ENCODE measurements at places on chromosomes 3 and 15. TPM values are rescaled to one million over a fixed set of nuclear protein-coding genes. Genes with fewer than 3 reads are reported as not detected.

DNA sequence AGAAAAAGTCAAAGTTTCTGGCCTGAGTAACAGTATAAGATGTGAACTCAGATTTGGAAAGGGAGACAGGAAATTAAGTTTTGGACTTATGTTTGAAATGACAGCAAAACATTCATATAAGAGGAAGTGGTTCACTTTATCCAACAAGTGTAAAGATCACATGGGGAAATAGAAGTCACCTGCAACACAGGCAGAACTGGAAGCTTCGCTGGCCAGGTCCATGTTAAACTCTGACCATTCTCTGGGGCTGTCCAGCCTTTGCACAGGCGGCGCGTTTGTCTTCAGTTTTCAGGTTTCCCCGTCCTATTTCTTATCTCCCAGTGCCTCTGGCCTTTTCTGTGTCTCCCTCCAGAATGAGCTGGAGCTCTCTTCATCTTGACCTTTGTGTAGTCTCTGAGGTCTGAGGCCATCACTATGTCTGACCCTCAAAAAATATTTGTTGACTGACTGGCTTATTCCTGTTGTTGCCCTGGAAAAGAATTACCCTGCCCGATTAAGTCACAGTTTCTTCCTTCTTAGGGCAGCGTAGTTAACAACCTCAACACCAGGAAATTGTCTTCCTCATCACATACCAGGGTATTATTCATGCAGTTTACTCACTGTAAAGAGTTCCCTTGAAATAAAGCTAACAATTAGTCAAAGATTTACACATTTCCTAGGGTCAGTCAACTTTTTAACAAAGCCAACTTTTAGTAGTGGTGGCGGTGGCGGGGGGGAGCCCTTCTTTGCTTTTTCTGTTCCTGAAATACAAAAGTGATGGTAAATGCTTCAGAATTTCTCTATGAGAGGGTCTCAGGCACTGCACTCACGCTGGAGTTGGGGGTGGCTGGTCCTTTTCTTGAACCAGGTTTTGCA lies 959 bp upstream of the RASA2 start:
- no peaks in the 10 kb centered on the region for H3K27me3 ChIP-seq
- H3K4me1 ChIP-seq, result peaks cover 11% of the 10 kb centered on the region
- no peak overlapping the region for H3K27ac ChIP-seq
- DNase-seq, result no peak

AGBL1 gene
- not detected for total RNA-seq

ADGRG7 gene
- not detected for total RNA-seq

DNA sequence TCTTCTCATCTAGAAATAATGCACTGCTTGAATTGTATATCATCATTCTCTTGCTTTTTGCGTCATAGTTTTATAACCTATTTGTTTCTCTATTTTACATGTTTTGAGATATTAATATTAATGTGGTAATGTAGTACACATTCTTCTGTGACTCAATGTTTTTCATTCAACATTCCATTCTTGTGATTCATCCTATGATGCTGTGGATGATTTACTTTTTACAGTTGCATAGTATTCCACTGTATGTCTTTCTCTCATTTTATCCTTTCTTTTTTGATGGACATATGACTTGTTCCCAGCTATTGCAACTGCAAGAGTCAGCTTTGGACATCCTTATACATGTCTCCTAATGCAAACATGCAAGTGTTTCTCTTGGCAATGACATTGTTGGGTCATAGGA lies 20.6 kb upstream of the VEPH1 start:
- H3K27me3 ChIP-seq, result no peaks in the 10 kb centered on the region
- no peak for DNase-seq
- no peak overlapping the region for H3K27ac ChIP-seq
- H3K4me3 ChIP-seq, result no peak overlapping the region

- no peaks in the 10 kb centered on the region for H3K27me3 ChIP-seq
- DNase-seq, result no peak
- no peaks in the 10 kb centered on the region for H3K4me1 ChIP-seq
- no peak overlapping the region for H3K4me3 ChIP-seq
These were observed 833.5 kb upstream of the CADM2 start for GRCh38 chr3:84125201-84125721.

Measured in thyroid gland (tissue), 4 donors.